ENCODE measurements at places on chromosomes 12 and 14.

DNA sequence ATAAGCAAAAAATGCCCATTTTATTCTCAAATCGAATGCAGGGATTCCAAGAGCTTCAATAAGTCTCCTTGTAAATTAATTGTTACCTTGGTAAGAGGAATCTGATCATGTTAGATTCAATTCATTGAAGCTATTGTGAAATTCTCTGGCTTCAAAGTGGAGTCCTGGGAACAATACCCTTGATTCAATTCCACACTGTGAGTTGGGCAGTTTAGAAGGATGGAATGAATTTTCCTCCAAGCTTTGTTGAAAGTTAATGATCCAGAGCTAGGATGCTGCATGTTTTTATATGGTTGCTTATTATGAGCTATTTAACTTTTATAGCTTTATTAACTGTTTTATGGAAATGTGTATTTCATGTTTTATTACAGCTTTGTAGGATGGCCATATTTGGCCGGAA is 89.9 kb upstream of the IGF1 start:
- no peak for DNase-seq

GRCh38 chr14:55077170-55078151 is 26.0 kb downstream of the MAPK1IP1L start:
- no peak for DNase-seq

- DNase-seq = peak; percentile 73
Measured at GRCh38 chr12:109385339-109386058, 37.8 kb downstream of the MYO1H start.

DNA sequence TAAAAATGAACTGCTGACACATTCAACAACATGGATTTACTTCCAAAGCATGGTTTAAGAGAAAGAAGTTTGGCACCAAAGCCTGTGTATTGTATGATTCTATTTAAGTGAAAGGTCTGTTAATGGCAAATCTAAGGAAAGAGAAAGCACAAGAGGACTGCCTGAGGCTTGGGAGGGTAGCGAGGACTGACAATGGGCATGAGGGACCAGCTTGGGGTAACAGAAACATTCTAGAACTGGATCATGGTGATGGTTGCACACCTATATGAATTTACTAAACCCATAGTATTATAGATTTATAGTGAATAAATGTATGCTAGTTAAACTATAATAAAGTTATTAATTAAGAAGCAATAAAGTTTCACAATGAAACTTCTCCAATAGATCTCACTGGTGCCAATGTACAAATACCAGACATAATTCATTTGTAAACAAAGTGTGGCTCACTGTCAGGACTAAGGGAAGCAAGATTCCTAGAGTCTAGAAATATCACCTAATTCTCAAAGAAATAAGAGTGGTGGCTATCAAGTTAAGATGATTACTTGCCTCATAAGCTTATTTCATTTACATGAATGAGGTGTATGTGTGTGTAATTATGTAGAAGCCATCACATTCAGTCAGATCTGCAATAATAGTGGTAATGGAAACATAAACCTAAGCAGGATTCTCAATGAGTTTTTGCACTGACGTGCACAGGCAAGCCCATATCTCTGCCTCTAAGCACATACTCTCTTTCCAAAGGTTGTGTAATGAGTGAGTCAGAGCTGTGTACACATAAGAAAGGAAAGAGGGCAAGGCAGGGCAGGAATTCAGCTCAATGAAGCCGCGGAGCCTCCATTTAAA is 353.4 kb downstream of the KCNH5 start:
- DNase-seq = no peak

GRCh38 chr12:80823393-80823792 is 106.7 kb downstream of the MYF5 start:
- no peak for DNase-seq

DNA sequence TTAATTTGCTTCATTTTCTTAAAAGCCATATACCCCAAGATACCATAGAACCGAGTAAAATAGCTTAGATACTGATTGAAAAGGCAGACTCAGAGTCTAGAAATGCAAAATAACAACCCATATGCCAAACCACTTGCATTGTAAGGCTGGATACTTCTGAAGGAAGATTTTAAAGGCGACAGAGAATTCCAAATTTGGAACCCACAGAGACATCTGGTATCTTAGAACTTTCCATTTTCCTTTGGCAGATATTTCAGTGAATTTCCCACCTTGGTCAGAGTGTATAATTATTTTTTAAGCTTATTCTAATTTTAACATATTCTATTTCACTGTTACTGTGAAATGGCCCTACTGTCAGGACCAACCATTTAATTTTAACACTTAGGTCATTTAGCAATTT is 186.4 kb upstream of the E2F7 start:
- DNase-seq = no peak
